Forelimb muscle (tissue), 1 donor: ENCODE measurements at places on chromosomes 16 and 17.

DNA sequence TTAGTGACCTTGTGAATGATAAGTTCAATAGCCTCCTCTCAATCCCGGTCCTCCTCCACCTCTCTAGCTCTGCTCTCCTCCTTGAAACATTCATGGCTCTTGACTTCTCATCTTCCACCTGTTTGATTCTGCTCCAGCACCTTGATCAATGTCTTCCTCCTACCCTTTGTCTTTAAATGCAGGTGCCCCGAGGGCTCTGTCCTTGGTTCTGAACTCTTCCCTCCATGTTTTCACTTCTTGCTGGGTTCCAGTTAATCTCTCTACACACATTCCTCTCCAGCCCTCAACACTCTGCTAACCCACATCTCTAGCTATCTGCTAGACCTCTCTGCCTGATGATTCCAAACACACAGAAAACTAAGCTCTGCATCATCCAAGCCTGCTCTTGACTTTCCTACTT is 13.4 kb downstream of the CD300E start:
- DNase-seq = no peak

DNA sequence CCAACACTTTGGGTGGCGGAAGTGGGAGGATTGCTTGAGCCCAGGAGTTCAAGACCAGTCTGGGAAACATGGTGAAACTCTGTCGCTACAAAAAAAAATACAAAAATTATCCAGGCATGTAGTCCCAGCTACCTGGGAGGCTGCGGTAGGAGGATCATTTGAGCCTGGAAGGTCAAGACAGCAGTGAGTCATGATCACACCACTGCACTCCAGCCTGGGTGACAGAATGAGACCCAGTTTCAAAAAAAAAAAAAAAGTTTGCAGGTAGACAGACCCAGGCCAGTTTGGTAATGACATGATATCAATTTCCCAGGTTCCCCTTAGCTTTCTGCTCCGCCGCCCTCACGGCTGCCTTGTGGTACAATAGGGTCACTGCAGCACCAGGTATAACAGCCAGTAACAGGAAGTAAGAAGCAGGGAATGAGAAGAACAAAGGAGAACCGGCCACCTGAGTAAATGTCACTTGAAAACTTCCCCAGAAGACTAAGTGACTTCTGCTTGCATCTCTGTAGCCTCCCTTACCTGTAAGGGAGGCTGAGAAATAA is 201.2 kb upstream of the HSBP1 start:
- DNase-seq = no peak

DNA sequence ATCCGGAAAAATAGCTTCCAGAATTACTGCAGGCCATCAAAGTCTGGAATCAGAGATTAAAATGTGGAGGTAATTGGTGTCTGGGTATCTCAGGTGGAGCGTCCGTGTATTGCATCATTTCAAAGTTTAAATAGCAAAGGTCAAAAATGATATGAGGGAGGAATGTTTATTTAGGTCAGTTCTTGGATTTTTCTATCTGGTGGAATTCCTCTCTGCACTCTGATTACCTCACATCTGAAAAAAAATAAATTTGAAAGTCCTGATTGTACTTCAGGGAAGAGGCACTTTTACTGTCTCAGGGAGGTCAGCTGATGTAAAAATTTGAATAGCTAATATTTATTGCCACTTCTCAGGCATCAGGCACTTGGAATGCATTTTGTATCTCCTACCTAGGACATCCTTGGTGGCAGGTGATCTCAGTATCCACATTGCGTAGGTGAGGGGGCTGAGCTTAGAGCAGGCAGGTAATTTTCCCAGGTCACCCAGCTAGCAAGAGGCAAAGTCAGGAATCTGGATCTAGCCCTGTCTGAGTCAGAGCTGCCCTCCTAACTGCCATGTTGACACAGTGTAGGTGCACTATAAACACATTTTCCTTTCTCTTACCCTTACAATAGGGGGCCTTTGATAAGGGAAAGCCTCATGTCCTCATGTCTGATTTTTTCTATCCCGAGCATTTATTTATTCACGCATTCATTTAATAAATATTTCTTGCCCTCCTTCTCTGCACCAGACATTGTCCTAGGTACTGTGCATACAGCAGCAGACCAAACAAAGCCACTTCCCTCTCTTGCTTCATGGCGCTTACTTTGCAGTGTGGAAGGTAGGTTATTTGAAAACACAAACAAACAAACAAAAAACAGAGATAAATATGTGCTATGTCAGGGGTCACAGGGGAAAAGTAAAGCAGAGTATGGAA is 454.3 kb downstream of the HAPSTR1 start:
- DNase-seq = no peak

DNA sequence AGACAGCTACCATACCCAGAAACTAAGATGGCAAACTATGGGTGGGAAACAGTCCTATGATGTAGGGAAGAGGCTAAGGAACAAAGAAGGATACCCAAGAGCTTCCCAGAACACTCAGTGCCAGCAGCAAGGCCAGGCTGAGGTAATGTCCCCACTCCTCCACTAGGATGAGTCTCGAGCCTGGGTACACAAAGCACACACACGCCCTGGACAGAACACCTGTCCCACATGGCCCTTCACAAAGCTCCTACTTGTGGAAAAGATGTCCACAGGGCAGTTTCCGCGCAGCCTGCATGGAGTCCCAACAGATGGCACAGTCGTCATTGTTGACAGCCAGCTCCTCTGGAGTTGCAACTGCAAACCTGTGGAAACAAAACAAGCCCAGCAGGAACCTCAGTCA is 23.9 kb downstream of the AMFR start:
- DNase-seq = no peak

DNA sequence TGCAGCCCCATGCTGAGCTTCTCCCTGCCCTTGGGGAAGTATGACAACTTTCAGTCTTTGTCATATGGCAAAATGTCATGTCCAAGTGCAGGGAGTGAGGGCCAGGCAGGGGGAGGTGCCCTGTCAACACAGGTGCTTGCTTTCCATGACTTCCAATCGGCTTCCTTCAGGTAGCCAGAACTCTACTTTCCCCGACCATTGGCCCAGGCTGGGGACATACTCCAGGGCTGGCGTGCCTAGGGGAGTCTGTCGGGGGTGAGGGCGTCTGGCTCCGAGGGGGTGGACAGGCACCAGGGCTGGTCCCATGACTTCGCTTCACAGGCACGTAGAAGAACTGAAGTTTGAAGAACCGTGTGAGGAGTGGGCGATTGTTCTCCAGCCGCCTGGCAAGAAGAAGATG is 19.8 kb upstream of the PIK3R6 start:
- DNase-seq = no peak

GRCh38 chr17:36849871-36850348 is 87.4 kb upstream of the LHX1 start:
- DNase-seq = no peak

- no peak for DNase-seq
Measured at GRCh38 chr16:67847064-67847861, at the start of gene CENPT. TSS of gene CENPT (minus strand) at chr16:67847693. CDS start at chr16:67833859, 13,834 bp downstream.

GRCh38 chr17:10843811-10844210 is 5.9 kb upstream of the PIRT start:
- no peak for DNase-seq

DNA sequence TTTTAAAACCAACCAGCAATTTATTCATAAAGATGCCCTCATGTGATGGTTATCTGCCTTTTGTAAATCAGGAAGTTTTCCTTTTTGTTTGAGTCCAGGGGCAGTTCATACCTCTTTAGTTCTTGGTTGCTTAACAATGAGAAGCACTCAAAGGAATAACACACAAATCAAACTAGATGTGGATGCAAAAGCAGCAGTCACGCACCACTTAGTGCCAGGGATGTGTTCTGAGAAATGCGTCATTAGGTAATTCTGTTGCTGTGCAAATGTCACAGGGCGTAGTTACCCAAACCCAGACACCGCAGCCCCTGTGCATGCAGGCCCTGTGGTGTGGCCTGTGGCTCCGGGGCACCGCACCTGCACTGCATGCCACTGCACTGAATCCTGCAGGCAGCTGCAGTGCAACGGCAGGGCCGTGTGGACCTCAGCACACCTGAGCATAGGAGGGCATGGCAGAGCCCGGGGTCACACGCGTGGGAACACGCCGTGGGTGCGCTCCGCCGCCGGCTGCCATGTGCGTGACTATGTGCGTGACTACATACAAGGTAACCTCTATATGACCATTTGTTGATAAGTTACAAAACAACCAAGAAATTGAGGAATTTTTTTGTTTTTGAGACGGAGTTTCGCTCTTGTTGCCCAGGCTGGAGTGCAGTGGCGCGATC is 39.6 kb downstream of the PKD1 start:
- DNase-seq = no peak

DNA sequence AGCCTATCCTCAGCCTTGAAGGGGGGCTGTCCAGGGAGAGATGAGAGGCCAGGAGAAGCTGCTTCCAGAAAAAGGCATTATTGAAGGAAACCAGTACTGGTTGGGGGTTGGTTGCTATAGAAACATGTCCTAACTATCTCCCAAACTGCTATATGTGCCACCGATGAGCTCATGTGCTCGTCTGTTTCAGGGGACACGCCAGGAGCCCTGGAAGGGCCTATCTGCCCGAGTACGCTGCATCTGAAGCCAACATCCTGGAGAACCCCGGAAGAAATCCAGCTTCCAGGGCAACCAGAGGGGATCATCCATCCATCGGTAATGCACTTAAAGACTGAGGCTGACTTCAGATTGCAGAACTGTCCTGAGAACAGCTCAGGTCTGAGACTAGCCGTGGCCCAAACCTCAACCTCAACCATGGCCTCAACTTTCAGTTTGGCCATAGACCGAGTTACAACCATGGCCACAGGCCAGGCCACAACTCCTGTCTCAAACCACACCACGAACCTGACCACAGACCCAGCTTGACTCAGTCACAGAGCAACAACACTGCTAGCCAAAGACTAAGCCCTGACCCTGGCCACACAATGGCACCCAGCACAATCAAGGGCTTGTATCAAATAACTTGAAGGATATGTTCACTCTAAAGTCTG is 10.2 kb downstream of the PITPNM3 start:
- no peak for DNase-seq

DNA sequence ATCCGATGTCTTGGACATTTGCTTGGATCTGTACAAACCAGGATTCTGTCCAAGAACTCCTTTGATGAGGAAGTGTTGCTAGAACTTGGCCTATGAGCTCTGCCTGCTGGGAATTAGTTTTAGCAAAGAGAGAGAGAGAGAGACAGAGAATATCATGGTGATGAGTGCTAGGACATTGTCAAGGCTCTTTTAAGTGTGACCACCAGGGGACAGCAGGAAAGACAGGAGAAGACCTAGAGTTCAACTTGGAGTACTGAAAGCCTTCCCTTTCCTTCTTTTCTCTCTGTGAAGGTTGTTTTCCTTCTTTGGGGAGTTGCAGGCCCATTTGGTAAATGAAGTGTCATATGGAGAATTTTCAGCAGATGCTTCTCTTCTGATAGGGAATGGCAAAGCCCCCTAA is 389.2 kb upstream of the HSBP1 start:
- DNase-seq = no peak

DNA sequence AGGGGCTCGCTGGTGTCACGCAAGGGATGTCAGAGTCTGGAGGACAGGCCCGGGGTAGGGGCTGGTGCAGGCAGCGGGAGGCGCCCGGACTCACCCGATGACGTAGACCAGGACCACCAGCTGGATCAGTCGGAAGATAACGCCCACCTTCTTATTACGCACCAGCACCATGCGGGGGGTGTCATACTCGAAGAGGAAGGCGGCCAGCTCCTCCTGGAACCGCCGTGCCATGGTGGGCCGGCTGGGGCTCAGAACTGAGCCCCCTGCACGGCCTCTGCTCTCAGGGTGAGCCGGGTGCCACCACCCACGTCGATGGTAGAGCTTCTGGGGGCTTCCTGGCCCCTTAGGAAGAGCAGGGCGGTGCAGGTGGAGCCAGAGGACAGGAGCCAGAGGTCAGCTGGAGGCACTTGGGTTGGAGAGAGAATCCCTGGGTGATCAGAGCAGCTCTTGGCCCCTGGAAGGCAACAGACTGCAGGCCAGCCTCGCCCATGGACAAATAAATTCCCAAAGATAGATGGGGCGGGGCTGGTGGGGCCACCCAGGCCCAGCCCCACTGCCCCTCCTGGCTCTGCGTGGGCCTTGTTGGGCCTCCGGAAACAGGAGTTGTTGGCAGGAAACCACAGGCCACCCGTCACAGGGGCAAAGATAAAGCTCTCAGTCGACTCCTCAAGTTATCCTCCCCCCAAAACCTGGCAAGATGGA is at the start of gene P2RX1:
Gene P2RX1, minus strand, starts transcription at position 471 of the 702 bp plus-strand sequence. Its CDS starts 240 bp downstream, at position 231.
- no peak for DNase-seq

GRCh38 chr16:56776562-56776961 is 46.6 kb downstream of the NUP93 start:
- no peak for DNase-seq

DNA sequence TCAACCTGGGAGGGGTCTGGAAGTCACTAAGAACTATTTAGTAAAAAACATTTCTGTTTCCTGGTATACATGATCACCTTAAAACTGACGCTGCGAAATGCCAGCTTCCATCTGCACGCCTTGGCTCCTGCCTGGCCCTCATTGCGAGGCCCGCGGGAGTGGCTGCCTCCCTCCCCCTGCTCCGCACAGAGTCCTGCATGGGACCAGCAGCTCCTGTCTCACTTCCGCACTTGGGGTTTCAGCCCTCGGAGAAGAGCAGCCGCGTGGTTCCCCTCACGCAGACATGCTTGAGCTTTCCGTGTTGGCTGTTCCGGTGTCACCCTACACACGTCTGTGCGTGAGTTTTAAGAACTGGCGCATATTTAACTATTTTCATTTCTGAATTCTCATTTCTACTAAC is 18.4 kb downstream of the MTHFSD start:
- DNase-seq = no peak

DNA sequence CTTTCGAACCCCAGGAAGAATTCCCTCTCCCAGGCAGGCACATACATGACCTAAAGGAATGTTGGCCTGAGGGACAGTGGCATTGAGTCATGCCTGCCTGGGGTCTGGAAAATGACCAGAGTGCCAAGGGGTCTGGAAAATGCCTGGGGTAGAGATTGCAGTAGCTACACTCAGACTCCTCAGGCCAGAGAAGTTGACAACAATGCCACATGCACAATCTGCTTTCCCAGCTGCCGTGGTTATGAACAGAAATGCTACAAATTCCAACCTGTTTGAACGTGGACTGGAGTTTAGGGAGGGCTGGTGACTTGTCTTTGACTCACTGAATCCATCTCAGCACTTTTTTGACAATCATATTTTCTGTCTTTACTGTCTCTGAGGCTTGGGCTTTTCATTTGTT is 250.0 kb downstream of the ABCC12 start:
- no peak for DNase-seq

DNA sequence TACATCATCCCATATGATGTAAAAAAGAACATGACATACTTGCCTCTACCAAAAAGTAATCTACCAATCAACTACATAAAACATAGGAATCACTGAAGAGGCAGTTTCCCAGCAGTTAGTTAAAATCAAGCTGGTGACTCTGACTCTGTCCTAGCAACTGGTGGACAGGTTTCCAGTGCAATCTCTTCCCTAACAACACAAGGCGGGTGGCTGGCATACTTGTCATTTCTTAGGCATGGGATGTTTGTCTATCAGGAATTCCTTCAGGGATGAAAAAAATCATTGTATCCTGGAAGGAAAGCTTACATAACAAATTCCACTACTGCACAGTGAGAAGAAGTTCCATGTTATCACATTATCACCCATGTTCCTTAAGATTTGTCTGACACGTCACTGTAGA is 50.9 kb downstream of the HELZ start:
- DNase-seq = no peak

DNA sequence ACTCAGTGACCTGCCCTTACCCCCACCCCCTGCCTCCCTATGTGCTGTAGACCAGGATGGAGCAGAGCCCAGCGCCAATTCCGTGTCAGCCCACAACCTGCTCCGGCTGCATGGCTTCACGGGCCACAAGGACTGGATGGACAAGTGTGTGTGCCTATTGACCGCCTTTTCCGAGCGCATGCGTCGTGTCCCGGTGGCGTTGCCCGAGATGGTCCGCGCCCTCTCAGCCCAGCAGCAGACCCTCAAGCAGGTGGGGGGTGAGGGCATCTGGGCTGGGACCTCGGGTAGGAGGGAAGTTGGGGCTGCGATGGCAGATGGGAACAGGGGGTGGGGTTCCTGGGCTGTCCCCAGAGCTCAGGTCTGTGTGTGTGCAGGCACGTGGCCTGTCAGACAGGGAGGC is 6.3 kb upstream of the CACNA1G start:
- no peak for DNase-seq
